ENCODE measurements at places on chromosomes 11 and 22.

DNA sequence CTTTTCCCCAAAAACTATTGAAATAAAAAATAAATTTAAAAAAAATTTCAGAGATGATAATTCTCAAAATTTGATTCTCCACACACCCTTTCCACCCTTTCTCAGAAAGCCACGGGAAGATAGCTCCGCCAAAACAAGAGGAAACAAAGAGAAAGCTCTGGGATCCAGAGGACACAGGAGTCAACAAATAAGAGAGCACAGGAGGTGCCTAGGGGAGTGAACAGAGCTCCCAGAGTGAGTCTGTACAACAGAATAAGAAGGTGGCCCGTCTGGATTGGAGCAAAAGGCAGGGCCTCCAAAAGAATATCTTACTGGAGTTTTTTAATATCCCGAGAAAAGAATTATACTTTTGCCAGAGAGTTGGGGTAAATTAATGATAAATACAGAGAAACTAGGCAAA, 96.3 kb upstream of the DRD2 start:
- no peak for DNase-seq

GRCh38 chr22:27219036-27219435, 561.6 kb downstream of the MIAT start:
- DNase-seq = no peak

DNA sequence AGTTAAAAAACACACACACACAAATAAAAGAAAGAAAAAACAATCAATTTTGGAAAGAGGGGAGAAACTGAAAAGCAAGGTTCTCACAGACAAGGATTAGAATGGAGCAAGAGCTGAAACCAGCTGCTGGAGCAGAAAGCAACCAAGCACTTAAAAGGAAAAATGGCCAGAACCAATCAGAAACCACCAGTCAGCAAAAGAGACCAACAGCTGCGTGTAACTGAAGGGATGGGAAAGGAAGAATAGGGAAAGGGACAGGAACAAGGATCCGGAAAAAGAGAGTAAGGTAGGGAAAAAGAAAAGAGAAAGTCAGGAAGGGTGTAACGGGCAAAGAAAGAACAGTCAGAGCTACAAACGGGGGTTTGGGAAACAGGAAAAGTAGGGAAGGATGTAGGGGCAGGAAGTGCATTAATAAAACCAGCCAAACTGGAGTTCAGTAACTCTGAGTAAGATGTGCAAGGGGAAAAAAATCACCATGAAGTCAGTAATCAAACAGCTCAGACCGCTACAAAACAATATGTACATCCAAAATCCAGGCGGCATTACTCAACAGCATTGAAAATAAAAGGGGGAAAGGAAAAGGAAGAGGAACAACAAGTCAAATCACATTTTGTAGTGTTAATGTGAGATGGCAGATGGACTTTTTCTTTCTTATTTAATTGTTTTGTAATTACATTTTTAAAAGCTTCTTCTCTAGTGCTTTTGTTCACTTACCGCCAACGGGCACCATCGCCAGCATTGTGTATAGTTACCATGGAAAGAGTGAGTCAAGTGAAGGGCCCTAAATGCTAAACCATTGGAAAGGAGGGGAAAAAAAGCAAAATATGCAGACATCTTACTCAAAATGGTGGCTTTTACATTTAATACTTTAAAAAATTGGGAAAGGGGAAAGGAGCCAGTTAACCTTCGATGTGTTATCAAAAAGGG, 49.2 kb downstream of the APOL5 start:
- no peak for DNase-seq

GRCh38 chr22:24091551-24092420, 80.7 kb downstream of the CABIN1 start:
- DNase-seq = no peak

DNA sequence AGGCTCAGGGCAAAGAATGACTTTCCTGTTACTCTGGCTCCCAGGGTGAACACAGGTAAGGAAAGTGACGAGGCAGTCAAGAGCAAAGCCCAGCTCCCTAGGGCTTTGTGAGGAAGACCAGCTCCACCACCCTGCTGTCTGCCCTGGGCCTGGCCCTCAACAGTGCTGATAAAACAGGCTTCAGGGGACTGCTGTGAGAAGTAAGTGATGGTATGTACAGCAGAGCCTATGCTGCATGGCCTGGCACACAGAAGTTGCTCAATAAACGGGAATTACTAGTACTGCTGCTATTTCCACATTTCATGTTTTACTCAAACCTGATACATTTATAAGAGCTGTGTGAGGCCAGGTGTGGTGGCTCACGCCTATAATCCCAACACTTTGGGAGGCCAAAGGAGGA, 50.3 kb downstream of the MICAL3 start:
- no peak for DNase-seq

All from caudate nucleus (tissue), 63 donors.